Left ventricle myocardium superior (tissue), 1 donor: ENCODE measurements at places on chromosomes 1 and 21. TPM values are rescaled to one million over a fixed set of nuclear protein-coding genes. Genes with fewer than 3 reads are reported as not detected.

DNA sequence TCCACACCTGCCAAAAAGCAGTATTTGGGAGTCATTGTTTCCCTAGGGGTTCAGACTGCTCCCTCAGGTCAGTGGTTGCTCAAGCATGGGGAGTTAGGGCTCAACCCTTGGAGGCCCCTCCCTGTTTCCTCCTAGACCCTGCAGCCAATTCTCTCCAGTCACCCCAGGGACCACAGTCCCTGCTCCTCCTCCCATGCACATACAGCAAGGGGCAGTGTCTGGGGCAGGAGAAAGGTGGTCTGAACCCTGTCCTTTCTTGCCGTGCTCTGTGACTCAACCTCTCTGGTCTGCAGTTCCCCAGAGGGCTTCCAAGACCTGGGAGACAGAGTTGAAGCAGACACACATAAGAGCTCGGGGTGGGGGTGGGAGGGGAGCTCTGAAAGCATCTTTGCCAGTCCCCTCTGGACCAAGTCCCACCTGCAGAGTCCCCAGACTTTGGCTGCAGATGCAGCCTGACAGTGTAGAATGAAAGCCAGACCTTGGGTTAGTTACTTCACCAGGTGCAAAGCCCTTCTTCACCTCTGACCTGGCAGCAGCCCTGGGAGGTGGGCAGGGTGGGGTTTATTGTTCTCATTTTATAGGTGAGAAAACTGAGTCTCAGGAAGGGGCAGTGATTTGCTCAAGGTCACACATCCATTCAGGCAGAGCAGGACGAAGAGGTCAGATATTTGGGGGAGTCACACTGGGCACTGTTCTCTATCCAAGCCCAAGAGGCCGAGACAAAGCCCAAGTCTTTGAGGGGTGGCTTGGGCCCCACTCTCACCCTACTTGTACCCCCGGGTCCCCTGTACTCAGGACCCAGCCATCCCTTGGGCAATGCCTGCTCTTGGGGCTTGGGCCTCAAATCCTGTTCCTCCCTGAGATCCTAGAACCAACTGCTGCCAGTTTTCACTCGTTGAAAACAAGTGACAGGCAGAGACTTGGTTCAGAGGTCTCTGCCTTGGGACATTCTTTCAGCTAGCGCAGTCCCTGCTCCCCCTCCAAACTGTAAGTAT, 748 bp downstream of the PDZK1IP1 start:
- no peak for DNase-seq

DNA sequence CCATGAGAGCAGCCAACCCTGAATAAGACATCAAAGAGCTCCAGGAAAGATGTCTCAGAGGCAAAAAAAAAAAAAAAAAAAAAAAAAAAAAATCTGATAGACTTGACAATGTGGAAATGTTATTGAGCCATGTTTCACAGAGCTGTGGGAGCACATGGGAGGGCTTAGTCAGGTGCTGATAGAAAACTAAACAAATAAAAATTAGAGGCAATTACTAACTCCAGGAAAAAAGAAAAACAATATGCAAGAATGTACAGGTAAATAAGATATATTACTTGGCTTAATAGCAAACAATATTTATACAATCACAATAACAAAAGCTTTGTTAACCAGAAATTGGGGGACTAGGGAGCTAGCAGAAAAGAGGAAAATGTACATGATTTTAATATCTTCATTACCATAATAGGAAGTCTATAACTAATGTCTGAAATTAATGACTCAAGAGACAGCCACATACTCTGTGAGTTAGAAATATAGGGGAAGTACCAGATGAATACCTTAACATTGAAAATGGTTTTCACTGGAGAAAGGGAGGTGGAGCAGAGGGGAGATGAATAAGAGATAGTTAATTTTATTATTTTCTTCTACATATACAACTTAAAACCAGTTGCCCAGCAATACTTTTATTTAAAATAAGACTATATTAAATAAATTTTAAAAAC, 16.9 kb upstream of the RGS16 start:
- no peak for DNase-seq

- DNase-seq = no peak
Observed at GRCh38 chr1:229093609-229094336, 177.1 kb upstream of the RAB4A start.

DNA sequence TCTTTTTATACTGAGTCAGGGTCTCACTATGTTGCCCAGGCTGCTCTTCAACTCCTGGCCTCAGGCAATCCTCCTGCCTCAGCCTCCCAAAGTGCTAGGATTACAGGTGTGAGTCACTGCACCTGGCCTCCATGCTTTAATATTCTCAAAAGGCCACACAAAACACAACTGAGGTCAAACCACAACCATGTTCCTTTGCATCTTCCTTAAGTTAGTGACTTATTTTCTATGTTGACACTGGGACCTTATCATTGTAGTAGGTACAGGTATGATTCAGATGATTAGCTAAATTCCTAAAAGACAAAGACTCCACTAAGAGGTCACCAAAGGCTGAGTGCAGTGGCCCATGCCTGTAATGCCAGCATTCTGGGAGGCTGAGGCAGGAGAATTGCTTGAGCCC, 131.9 kb upstream of the ATP1B1 start:
- no peak for DNase-seq

DNA sequence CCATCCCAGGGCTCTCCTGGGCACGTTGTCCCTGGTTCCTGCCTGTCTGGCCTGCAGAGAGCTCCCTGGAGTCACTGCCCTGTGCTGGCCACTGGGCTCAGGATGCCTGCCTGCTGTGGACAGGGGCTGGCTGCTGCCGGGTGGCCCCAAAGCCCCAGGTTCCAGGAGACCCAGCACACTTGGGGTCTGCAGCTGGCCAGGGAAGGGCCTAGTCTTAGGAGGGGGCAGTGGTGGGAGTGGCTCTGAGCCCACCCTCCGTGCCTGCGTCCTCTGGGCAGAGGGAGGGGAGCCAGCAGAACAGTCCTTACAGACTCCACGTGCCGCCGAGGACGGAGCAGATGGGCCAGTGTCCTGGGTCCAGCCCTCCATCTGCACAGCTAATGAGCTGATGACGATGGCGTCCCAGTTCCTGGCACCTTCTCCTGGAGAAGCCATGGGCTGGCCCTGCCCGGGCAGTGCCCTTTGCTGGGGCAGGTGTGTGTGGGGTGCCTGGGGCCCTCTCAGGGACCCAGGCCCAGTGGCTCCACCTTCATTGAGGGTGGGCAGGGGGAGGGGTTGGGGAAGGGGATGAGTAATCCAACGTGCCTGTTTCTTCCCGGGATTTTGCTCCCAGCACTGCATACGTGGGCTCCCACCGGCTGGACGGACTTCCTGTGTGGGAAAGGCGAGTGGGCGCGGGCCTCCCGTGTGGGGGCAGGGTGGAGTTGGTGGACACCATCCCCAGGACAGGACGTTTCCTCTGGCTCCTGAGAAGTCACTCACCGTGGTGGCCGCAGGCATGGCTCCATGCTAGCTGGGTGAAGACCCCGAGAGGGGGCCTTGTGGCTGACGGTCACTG, 6.8 kb upstream of the PLCH2 start:
- no peak for DNase-seq

DNA sequence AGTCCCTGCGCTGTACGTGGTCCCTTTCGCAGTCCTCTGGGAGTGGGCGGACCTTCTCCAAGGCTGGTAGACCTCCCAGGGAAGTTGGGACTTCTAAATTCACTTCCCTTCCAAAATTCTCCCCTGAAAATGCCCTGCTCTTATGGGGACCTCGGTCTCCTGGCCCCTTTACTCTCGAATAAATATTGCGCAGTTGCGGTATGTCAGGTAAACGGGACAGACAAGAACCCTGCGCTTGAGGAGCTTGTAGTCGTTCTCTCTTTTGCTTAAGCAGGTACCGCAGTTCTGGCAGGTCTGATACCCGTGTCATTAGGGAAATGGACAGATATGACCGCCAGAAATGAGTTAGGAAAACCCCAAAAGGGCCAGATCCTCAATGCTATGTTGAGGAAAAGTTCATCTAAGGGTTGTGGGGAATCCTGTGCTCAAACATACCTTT, 561 bp downstream of the KIF2C start:
- no peak for DNase-seq

- DNase-seq = no peak
Observed at GRCh38 chr1:22286491-22286890, 143.6 kb upstream of the WNT4 start.

GRCh38 chr1:31345635-31346034, 27.2 kb downstream of the FABP3 start:
- no peak for DNase-seq

GRCh38 chr1:98557895-98558294, 103.6 kb upstream of the SNX7 start:
- no peak for DNase-seq

- DNase-seq = no peak
Observed at GRCh38 chr1:81878538-81878937, 77.8 kb downstream of the ADGRL2 start.

GRCh38 chr1:150787455-150787854, 20.6 kb downstream of the CTSK start:
- no peak for DNase-seq

GRCh38 chr1:242585616-242586359, 61.3 kb upstream of the PLD5 start:
- DNase-seq = no peak

DNA sequence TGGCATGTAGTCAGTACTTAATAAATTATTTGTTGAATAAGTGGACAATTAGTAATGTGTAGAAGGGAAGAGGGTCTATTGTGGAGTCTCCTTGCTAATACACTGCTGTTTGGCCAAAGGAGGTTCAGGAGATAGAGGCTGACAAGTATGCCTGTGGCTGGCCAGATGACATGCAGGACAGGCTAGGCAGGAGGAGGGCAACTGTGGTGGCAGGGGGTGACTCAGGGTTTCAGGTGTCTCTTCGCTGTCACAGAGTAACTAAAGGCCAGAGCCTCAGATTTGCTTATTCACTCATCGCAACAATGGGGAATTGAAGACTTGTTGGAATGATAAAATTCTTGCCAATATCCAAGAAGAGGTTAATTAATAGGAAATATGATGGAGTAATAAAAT, 33.1 kb downstream of the THRAP3 start:
- DNase-seq = no peak

GRCh38 chr1:81802707-81803430, 2.1 kb downstream of the ADGRL2 start:
- peak; percentile 87 for DNase-seq

DNA sequence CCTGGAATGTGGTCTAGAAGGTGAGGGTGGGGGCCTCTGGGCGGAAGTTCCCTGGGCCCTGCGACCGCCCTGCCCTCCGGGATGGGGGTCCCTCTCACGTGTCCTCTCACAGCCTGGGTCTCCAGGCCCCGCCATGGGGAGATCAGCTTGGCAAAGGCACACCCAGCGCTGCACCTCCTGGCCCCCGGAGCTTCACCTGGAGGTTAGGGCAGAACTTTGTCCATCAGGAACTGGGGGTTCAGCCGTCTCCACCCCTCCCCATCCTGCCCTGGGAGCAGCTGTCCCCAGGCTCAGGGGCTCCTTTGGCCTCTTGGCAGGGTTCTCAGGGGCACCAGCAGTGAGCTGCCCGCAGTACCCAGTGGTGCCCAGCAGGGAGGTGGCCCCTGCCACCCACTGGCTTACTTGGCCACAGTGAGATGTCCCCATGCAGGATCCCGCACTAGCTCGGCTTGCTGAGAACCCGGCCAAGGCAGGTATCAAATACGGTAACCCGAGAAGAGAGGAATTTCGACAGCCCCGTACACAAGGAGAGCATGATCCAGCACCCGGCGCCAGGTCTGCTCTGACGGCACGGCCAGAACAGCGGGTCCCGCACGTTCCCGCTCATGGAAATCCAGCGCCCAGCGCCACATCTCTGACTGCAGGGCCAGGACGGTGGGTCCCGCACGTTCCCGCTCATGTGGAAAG, 36.7 kb downstream of the RRP1 start:
- no peak for DNase-seq

DNA sequence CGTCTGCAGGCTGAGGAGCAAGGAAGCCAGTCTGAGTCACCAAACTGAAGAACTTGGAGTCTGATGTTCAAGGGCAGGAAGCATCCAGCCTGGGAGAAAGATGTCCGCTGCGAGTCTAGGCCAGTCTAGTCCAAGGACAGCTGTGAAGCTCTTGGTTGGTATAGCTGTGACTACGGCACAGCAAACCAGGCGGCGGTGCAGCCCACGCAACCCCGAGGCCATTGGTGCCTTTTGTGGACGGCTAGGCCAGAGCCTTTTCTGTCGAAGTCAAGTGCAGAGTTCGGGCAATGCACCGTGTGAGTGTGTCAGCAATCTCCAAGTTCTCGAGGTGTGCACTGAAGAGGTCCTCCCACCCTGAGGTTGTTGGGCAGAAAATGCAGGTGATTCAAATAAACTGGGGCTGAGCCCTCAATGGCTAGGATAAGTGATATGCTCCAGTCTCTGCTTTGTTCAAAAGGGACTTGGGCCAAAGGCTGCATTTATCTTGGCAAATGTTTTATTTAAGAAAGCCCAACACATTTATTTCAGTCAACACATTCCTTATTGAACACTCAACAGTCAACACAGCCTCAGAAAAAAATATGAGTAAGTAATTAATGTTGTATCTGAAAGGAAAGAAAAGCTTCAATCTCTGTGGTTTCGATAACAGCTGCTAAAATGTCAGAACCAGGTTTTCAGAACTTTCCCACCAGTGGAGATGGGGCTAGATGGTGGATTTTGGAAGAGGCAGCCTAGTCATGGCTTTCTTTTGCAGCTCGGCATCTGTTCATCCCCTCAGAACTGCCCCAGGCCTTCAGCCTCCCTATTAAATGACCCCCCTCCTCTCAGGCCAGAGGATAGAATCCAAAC, 78.1 kb upstream of the COX20 start:
- no peak for DNase-seq

DNA sequence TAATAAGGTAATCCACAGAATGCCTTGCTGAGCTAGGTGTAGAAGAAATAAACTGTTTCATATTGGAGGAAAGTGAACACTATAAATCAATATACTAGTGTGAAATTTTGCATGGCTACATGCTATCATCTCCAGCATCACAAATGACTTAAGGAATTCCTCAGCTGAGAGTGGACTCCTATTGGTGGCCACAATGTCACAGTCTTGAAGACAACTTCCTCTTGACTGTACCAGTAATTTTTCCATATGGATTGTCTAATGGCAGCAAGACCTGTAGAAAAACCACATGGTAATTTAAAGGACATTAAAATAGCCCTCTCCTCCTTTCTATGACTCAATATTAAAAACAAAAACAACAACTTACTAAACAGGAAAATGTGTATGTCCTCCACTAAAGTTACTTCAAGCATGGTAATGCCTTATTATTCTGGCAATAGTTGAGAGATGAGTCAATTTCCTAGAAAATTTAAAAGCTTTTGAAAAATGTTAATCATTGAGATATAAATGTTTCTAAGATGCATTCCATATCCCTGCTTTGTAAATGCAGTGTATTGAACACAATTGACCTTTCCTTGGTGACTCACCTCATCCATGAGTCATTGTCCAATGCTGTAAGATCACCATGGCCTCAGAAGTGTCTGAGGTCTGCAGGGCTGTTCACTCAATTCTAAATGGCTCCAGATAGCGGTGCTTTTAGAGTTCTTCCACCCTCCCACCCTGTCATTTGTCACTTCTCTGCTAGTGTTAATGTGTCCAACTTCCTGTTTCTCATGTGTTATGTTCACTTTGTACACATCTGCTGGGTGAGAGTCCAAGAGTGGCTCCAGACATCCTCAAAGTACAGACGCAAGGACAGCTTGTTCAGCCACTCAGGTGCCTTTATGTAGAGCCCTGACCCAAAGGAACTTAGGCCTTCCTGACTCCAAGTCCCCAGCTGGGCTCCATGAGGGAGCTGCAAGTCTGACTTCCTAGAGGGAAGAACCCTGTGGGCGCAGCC, 32.8 kb upstream of the DNASE2B start:
- no peak for DNase-seq

GRCh38 chr1:225407755-225408154, 20.1 kb downstream of the LBR start:
- DNase-seq = no peak

Gene KIF26B
- 3.1 TPM for total RNA-seq

Gene NBPF15
- total RNA-seq = 9.1 TPM

Gene OR2T33
- not detected for total RNA-seq

Gene PUSL1
- total RNA-seq = 11.1 TPM

Gene KRTAP11-1
- total RNA-seq = not detected

Gene CFHR5
- total RNA-seq = not detected

Gene DCST1
- not detected for total RNA-seq

Gene TRIM33
- 17.9 TPM for total RNA-seq
